ENCODE measurements at places on chromosomes 5 and 9. TPM values are rescaled to one million over a fixed set of nuclear protein-coding genes. Genes with fewer than 3 reads are reported as not detected.

Gene PCDHGC5
- 0.13 TPM for total RNA-seq

DNA sequence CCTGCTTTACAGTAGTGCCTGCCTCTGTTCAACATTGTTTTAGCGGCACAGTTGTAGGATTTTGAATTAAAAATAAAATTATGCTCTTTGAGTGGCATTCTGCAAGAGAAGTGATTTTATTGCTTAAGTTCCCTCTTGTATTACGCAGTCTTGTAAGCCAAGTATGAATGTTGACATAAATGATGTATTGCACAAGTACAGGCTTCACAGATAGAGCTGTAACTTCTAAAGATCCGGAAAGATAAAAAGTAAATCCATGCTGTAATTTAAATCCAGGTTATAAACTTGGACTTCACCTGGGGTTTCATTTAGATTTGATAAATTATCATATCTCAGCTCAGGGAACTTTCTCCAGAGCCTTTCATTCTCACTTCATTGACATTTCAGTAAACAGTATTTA is 1114.7 kb downstream of the PTPRD start:
- no peaks in the 10 kb centered on the region for H3K4me1 ChIP-seq
- H3K36me3 ChIP-seq = no peaks in the 10 kb centered on the region
- H3K4me3 ChIP-seq = no peak overlapping the region
- DNase-seq = no peak
- H3K27me3 ChIP-seq = no peaks in the 10 kb centered on the region

DNA sequence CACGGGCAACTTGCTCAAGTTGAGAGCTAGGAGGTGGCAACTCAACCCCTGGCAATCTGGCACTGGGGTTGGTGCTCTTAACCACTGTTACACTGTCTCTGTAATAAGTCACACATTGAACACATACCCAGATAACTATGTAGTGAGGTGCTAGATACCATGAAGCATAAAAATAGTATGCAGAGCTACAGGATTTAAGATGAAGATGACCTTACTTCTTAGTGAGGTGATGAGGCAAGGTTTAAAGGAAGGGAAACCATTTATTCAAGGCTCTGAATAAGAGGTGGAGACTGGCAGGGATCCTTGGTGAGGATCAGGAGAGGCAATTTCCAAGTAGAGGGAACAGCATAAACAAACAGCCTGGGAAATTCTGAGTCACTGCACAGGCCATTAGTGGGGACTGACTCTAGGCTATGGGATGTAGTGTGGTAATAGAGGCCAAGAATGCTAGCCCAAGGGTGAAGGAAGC is 67.6 kb upstream of the NR3C1 start:
- H3K4me1 ChIP-seq = no peaks in the 10 kb centered on the region
- H3K27ac ChIP-seq = no peak overlapping the region
- H3K36me3 ChIP-seq = no peaks in the 10 kb centered on the region
- DNase-seq = no peak
- H3K4me3 ChIP-seq = no peak overlapping the region

DNA sequence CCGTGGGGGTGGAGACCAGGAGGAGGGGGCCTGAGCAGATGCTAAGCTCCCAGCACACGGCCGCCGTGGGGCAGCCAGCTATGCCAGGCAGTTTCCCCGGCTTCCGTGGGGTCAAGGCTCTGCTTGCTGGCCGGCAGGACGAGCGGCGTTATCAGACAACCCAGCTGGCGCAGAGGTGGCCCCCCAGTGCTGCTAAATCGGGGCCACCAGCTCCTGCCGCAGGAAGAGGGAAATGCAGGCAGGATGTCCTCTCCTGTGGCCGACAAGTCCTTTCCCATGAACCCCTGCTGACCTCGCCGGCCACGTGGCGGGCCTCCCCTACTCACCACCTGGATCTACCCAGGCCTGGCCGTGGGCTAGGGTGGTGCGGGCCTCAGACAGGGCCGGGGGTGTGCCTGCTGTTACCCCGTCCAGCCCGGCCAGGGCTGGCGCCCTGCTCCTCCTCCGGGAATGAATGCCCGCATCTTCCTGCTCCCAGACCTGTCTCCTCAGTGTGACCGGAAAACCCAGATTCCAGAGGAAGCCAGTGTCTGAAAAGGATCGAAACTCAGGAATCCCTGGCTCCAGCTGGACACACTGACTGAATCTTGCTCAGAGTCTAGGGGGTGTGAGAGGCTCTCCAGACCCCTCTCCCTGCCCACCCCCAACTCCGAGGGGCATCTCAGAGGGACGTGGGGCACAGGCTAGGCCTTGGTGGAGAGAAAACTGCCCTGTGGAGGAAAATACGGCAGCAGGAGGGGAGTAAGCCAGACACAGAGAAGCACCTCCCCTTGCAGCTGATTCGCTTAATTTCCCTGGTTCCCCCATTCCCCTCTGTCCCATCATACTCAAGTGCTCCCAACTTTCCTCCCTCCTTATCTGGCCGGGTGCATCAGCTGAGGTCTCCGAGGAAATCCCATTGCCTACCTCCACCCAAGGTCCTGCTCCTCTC is 3.9 kb downstream of the FLT4 start:
- no peaks in the 10 kb centered on the region for H3K27me3 ChIP-seq
- no peaks in the 10 kb centered on the region for H3K36me3 ChIP-seq
- no peak for DNase-seq
- H3K27ac ChIP-seq = no peak overlapping the region

DNA sequence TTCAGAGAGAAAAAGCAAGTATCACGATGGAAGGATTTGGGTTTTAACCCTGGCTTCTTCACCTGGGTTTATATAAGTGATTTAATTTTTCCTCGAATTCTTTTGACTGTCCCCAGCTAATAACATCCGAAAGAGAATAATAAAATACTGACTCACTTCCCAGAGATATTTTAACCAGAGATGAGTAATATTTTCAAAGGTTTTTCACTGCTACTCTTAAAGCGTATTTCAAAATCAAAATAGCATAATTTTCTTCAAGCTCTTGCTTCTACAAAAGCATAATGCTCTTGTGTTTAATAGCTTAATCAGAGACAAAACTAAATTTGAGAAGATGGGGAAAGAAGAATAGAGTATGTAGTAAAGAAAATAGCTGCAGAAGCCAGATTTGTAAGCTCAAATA is 215.2 kb upstream of the PTGER4 start:
- no peaks in the 10 kb centered on the region for H3K36me3 ChIP-seq
- no peak overlapping the region for H3K4me3 ChIP-seq
- no peak overlapping the region for H3K27ac ChIP-seq
- no peaks in the 10 kb centered on the region for H3K27me3 ChIP-seq

- no peaks in the 10 kb centered on the region for H3K27me3 ChIP-seq
- peak overlapping the region; percentile 79 for H3K27ac ChIP-seq
- no peak for DNase-seq
- H3K36me3 ChIP-seq = no peaks in the 10 kb centered on the region
- peaks cover 14% of the 10 kb centered on the region for H3K4me1 ChIP-seq
- H3K4me3 ChIP-seq = peak overlapping the region; percentile 72
Observed at GRCh38 chr5:32312197-32312594, 543 bp downstream of the MTMR12 start.

GRCh38 chr5:16392718-16393117 is 72.9 kb downstream of the ZNF622 start:
- no peaks in the 10 kb centered on the region for H3K4me1 ChIP-seq
- H3K27me3 ChIP-seq = no peaks in the 10 kb centered on the region
- no peaks in the 10 kb centered on the region for H3K36me3 ChIP-seq
- DNase-seq = no peak
- no peak overlapping the region for H3K4me3 ChIP-seq

DNA sequence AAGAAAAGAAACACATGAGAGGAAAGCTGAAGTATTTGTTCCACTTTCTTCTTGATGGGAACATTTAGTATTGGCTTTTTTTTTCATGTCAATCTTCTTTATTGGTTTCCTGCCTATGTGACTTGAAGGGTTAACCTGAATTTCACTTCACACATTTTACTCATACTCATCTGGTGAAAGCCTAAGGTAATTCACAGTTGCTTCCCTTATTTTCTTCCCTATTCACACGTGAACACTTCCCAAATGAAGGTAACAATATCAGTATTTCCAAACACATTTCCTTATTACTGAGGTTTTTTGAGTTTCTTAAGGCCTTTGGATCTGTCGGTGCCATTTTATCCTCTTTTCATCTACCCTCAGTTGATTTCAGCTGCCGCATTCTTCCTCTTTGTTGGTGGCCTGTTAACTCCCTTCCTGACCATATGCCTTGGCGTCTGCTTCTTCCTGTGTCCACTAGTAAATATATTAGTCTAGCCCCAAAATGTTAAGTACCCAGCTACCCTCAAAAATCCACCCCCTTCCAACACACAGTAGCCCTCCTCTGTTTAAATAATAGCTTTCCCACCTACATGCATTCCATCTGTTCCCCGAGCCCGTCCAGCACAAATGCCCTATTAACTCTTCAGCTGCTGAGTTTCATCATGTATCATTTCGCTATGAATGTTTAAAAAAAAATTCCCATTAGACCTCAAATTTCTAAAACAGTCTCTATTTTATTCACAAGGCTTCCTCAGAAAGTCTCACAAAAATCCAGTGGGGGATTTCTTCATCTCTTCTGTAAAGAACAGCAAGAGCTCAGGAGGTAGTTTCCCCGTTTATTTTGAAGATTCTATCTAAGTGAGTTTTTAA is 97.3 kb downstream of the USP20 start:
- no peaks in the 10 kb centered on the region for H3K27me3 ChIP-seq
- peaks cover 4% of the 10 kb centered on the region for H3K36me3 ChIP-seq
- H3K4me3 ChIP-seq = peak overlapping the region; percentile 24
- no peak for DNase-seq
- peaks cover 20% of the 10 kb centered on the region for H3K4me1 ChIP-seq
- H3K27ac ChIP-seq = peak overlapping the region; percentile 31

- no peak for DNase-seq
- H3K27ac ChIP-seq = no peak overlapping the region
- H3K27me3 ChIP-seq = no peaks in the 10 kb centered on the region
- no peak overlapping the region for H3K4me3 ChIP-seq
- H3K36me3 ChIP-seq = no peaks in the 10 kb centered on the region
Observed at GRCh38 chr5:97666783-97667182, 483.7 kb upstream of the RIOK2 start.
